ENCODE measurements at places on chromosomes 11 and 22.

- no peak for DNase-seq
These were observed 45.7 kb downstream of the RPUSD4 start for GRCh38 chr11:126165757-126166156.

DNA sequence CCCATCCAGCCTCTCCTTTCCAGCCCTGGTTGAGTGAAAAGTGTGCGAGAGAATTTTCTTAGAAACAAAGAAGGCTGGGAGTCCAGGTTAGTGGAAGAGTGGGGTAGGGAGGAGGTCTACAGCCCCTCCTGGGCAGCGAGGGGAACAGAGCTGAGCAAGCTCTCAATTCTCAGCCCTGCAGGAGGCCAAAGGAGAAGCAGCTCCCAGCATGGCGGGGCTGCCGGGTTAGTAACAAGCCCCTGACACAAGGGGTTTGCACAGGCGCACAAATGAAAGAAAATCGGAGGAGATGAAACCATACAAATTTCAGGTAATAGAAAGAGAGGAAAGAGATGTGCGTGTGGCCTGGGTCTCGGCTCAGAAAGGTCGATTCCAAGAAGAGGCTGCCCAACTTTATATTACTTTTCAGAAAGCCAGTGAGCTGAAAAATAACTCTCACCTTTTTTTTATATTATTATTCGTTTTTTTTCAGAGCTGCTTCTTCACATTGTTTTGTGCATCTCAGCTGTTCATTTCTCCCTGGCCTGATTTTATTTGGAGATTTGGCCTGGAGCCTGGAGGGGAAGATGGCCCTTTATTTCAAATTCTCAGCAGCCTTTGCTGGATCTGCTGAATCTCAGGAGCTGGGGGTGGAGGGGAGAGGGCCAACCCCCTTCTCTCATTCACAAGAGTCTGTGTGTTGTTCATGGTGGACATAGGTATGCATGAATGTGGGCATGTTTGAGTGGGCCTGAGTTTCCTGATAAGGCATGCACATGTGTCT is 583.2 kb downstream of the BUD13 start:
- DNase-seq: no peak

GRCh38 chr22:47443836-47444745 is 681.6 kb downstream of the TBC1D22A start:
- DNase-seq: no peak

DNA sequence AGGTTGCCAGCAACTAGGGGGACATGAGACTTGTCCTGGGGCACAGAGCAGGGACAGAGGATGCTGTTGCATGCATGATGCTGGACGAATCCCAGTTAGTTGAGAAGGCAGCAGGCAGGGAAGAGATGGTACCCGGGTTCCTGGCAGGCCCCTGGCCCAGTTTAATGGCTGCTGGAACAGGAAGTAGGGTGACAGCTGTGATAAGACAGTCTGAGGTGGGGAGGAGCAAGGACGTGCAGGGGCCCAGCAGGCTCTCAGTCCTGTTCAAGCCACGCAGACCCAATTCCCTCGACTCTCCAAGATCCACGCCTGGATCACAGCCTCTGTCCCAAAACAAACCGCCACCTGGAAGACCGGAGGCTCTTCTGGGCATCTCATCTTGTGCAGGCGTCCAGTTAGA is 32.0 kb downstream of the LRRC10B start:
- no peak for DNase-seq

DNA sequence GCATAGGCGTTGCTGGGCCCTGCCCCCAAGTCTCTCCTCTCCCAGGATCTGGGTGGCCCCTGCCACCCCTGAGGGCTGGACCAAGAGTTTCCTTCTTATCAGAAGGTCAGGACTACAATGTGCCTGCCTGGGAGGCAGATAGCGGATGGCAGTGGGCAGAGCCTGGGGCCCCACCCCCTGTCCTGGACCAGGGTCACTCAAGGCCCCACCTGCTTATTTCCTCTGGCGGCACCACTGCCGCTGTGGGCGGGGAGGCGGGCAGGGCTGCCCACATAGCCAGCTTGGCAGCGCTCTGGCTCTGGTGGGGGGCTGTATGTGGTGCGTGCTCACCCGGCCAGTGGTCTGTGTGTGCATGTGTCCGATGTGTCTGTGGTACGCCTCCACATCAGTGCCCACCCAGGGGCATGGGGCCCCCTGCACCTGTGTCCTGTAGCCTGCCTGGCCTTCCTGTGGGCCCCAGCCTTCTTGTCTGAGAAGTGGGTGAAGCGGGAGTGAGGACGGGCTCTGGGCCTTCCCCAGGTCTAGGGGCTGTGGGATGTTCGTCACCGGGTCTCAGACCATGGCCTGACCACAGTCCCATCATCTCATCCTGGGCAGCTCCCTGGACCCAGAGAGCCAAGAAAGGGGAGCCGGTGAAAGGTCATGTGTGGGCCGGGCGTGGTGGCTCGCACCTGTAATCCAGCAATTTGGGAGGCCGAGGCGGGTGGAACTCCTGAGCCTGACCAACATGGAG is 3.0 kb downstream of the GAS2L1 start:
- no peak for DNase-seq

DNA sequence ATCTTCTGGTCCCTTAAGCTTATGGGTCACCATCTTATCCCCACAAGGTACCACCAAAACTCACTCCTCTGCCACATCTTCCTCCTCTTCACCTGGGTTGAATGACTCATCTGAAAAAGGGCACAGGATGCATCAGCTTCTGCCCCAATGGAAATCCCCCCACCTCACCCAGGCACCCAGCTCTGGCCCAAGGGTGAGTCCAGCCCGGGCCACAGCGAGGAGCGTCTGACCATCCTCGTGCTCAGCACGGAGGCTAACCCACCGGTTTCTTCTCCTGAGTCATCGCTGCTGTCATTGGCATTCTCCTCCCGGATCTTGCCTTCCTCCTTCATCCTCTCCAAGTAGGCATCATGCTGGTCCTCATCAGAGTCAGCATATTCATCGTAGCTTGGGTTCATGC is 5.3 kb upstream of the TNKS1BP1 start:
- DNase-seq: no peak

DNA sequence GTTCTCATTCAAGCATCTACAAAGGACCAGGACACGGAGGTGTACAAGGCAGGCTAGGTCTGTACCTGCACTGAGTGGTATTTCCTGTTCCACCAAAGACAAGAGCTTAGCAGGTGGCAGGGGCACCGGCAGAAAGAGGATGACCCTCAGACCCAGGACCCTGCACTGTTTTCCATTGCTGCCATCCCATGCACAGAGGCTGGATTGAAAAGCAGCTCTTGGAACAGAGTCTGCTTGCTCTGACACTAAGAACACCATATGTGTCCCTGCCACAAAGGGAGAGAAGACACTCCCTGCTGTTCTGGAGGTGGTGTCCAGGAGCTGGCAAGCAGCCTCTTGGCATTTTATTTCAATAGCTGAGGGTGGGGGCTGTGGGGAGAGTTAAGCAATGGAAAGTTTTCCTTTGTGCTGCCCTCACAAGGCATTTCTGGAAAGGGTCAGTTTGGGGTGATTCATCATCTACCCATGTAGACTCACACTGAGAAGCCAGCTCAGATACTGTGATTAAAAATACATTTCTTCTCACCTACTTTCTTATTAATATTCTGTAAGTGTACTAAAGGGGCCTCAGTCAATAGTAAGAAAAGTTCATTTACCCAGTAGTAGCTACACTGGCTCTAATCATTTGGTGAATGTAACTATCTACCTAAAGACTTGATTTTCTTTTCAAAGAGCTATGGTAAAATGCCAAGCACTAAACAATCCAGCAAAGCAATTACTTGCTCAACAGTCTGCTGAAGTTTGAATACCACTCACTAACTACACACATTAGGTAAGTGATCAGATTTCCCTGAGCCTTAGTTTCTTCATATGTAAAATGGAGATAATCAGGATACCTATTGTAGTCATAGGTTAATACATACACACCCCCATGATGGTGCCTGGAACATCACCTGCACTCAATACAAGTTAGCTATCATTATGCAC is 55.2 kb downstream of the SLC1A2 start:
- peak; percentile 90 for DNase-seq

GRCh38 chr11:48066881-48067800 is 86.8 kb downstream of the PTPRJ start:
- no peak for DNase-seq

DNA sequence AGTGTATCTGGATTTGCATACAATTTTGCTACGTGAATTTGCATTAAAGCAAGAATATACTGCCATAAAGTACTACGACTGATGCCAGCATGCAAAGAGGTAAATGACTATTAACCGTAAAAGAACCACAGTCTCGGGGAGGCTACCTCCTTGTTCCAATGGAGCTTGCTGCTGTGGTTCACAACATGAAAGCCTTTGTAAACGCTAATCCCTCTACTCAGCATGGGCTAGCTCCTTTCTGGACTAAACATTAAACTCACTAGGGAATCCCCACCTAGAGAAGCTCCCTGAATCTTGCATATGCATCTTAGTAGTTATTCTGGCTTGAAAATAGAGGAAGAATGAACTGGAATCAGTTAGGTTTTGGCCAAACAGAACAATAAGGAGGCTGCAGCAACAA is 60.5 kb upstream of the ARHGAP32 start:
- no peak for DNase-seq

DNA sequence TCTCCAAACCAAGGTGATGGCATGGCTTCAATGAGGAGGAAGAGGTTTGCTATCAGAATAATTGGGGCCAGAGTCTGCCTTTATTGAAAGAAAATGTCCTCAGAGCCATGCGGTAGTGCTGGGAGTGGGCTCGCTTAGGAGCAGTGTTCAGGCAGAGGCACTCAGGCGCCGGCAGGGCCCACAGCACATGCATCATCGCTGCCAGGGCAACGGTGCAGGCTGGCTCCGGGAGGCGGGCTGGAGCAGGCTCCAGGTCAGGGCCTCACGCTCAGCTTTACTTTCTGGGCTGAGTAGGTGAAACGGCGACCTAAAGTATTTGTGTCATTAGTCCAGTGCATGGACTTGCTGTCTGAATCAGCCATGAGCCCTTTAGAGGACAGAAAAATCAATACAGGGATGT is 169.9 kb upstream of the CCDC90B start:
- no peak for DNase-seq

DNA sequence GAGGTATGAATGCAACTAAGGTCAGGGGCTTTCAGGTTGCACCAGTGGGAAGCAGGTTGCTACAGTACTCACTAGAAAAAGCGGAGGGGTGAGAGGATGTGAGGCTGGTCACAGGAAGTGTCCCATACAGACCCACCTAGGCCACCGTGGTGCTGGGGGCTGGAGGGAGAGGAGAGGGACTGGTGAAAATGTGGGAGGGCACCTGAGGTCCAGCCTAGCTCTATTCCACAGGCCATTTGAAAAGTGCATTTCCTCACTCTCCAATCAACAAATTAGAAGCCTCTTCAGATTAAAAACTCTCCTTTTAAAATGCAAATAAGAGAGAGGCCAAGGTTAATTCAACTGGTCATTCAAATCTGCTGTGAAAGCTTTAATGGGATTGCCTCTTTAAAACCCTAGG is 38.6 kb upstream of the NCAM1 start:
- no peak for DNase-seq

DNA sequence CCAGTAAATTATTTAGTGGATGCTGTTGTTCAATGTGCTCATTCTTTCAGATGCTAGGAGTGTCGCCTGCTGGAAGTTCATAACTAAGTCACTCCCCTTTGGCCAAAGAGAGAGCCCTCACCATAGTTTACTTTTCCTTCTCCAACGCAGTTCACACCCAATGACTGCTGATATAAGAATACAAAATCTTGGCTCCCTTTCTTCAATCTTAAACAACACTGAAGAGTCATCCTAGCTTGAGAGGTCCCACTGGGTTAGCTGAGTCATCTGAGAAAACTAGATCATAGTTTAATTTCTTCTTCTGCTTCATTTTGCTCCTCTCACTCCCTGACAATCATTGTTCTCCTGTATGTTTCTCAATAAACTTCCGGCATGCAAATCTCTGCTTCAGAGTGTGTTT is 5.4 kb upstream of the OR52L1 start:
- no peak for DNase-seq

DNA sequence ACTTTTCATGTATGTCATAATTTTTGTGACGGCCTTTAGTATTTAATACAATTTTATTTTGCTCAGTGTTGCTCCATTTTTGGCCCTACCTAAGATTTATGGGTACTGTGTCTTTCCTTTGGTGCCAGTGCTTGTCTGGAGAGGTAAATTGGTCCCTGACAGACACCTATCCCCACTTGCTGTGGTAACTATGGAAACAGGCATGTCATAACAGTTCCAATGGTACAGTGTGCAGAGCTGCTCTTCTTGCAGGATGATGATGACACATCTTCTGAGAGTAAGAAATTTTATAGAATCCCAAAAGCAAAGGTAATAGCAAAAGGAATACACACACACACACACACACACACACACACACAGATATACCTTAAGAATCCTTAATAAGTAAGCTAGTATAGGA is 118.5 kb downstream of the ELP4 start:
- DNase-seq: no peak

GRCh38 chr11:66002648-66003225 is 434 bp downstream of the BANF1 start:
- DNase-seq: peak; percentile 16

GRCh38 chr11:109752212-109752825 is 330.3 kb downstream of the C11orf87 start:
- DNase-seq: no peak

DNA sequence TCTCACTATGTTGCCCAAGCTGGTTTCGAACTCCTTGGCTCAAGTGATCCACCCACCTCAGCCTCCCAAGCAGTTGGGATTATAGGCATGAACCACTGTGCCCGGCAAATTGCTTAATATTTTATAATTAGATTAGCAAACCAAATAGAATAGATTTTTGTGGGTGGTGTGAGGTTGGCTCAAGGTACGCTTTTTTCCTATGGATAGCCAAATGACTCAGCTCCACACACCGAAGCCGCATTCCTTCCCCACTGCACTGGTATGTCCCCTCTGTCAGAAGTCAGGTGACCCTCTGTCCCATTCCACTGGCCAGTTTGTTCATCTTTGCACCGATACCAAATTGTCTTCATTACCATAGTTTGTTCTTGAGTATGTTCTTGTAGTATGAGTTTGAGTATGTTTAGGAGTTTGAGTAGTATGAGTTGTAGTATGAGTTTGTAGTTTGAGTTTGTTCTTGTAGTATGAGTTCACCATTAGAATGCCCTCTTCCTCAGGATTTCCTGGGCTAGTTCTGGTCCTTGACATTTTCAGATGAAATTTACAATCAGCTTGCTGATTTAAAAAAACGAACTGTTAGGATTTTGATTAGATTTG is 19.4 kb downstream of the SUSD2 start:
- peak; percentile 35 for DNase-seq

GRCh38 chr11:93487032-93487483 is 56.1 kb downstream of the SMCO4 start:
- no peak for DNase-seq

GRCh38 chr11:1197431-1197885 is 25.4 kb upstream of the MUC5B start:
- DNase-seq: no peak

Data from fibroblast of the conjunctiva (primary cell).